Stimulated activated CD8-positive, alpha-beta memory T cell treated with anti-CD3 and anti-CD28 coated beads, Interleukin-7, amount 100 ng/mL, for 48 hours (primary cell): ENCODE measurements at places on chromosomes 6 and 20.

GRCh38 chr6:68633972-68634725, 933 bp upstream of the ADGRB3 start:
- no peak for DNase-seq

DNA sequence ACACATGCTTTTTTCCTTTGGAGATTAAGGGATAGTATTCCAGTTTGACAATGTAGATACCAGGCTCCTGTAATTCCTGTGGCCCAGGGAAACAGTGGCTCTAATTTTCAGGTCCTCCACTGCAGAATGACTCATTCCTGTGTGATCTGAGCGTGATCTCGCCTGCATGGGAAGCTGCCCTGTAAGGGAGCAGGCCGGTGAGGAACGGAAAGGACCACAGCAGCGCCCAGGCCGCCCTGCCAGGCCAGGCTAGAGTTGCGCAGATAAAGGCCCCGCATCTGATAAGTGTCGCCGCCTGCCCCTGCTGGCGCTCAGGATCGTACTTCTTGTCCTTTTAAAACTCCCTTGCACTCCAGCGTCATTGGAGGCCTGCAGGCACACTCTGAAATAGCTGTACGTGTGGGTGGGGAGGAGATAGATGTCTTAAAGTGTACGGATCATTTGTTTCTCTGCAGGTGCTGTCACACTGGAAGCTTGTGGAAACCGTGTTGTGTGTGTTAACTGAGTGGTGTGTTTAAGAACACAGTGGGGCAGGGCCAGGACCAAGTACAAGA, 60.7 kb downstream of the SYNJ2 start:
- DNase-seq, result no peak

GRCh38 chr20:45592574-45593189, 13.6 kb upstream of the WFDC8 start:
- DNase-seq, result no peak

DNA sequence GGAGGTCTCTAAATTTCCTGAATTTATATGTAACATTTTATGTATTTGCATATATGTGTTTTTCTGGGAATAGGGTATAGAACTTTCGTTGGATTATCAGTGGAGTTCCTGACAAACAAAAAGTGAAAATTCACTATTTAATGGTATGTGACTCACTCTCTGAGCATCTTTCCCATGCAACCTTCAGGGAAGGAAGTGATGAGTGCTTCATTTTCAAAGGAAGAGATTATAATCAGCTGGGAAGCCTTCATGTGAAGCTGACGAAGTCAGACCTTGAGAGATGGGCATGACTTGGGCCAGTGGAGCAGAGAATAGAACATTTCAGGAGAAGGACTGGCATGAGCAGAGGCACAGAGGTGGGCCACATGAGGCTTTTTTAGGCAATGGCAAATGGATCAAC, 72.7 kb downstream of the FAXC start:
- no peak for DNase-seq

- DNase-seq, result no peak
These were observed 45.3 kb upstream of the FAM50B start for GRCh38 chr6:3803627-3804468.

- no peak for DNase-seq
These were observed 137.4 kb downstream of the IPCEF1 start for GRCh38 chr6:154219250-154219649.

DNA sequence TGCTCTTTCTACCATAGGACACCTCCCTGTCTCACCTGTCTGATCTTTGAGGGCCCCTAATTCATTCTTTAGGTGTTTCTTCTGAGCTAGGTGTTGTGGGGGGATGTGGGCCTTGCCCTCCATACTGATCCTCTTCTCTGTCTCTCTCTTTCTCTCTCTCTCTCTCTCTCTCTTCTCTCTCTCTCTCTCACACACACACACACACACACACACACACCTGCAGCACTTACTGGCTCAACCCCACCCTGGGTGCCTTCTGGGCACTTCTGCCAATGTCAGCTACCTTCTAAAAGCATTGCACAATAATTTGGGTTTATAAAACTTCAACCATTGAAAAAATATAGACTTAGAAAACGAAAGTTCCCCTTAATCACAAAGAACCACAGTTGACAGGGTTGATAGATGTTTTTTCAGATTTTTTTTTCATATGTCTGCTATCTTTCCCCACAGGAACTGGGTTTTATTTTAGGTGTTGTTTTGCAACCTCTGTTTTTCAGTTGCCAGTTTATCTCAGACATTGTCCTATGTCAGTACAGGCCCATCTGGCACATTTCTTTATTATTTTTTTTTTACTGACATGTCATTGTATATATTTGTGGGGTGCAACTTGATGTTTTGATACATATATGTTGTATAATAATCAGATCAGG, 28.1 kb downstream of the PKIG start:
- DNase-seq, result no peak

DNA sequence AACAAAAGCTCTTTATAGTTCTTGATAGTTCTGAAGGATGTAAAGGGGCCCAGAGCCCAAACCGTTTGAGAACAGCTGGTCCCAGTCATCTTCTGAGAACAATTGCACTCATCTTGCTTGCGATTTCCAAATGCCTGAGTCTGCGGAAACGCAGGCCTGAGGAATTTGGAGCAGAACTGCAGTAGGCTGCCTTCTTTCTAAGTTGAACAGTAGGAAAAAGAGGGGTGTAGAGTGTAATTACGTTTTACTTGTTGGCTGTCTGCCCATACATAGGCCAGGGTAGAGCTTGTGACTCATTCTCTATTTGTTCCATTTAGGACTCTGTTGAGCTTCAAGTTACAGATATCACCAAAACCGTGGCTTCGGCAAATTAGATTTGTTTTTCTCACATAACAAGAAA, 42.0 kb upstream of the KIF16B start:
- DNase-seq, result no peak

DNA sequence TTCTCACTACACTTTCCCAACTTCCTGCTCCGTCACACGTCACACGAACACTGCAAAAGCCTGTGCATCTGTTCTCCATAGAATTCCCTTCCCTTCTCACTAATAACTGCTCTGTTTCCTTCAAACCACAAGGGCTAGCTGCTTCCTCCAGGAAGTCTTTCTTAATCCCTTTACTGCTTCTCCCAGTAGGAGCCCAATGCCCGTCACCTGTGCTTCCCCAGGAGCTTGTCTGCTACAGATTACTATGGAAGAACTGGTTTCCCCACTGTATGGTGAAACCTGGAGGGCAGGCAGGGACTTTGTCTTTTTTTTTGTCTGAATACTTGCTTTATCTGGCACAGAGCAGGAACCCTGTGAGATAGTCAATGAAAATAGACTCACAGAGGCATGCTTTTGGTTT, 444.7 kb upstream of the MAP3K7 start:
- no peak for DNase-seq

- DNase-seq, result no peak
These were observed 64.4 kb downstream of the PREX1 start for GRCh38 chr20:48763216-48763914.

GRCh38 chr6:54860739-54861138, 14.2 kb downstream of the FAM83B start:
- DNase-seq, result no peak

- no peak for DNase-seq
These were observed 31.9 kb upstream of the THEMIS start for GRCh38 chr6:127932708-127933107.

GRCh38 chr6:53581856-53582255, 37.0 kb upstream of the GCLC start:
- DNase-seq, result no peak

GRCh38 chr6:63799313-63799712, 163.7 kb downstream of the PHF3 start:
- DNase-seq, result no peak

DNA sequence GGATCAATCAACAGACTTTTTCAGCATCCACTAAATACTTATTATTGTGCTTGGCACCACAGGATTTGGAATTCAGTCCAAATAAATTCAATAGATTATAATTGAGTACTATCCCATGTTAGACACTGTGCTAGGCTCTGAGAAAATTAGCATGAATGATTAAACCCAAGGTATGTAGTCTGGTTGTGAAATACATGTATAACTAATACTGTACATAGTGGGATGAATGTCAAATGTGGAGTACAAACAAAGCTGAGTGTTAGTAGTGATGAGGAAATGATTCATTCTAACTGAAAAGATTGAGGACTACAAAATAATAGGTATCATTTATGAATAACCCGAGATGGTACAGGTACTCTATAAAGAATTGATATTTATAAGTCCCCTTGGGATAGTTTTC, 111.9 kb upstream of the FLRT3 start:
- no peak for DNase-seq

DNA sequence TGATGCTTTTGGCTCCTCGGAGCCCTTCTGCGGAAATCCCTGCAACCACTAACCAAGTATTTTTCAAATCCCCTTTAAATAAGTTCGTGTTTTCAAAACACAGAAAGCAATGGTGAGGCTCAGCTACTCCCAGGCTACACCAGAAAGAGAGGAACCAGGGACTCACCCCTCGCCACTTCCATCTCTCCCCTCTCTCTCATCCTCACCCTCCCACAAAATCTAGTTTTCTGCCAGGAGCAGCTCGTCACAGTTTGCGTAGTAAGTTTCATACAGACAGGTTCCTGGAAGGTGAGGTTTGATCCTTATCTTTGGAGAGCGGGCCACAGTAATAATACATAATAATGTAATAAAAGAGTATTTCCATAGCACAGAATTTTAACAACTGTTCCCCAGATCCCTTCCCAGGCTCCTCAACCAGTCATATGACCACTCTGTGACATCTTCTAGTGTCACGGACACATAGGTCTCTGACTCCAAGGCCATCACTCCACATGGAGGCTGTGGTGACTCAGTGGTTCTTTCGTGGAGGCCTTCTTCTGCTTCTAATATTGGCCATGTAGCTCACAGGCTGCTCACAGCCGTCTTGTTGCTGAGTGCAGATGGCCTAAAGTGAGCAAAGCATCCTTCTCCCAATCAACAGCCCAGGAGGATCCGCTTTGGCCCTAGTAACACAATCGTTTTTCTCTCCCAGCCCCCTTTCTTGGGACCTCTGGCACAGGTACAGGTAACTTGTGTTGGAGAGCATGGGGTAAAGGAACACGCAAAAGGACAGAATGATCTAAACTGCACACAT, 295.7 kb downstream of the CDC5L start:
- DNase-seq, result no peak

- DNase-seq, result no peak
These were observed 194.4 kb upstream of the TAB2 start for GRCh38 chr6:149122850-149123821.

DNA sequence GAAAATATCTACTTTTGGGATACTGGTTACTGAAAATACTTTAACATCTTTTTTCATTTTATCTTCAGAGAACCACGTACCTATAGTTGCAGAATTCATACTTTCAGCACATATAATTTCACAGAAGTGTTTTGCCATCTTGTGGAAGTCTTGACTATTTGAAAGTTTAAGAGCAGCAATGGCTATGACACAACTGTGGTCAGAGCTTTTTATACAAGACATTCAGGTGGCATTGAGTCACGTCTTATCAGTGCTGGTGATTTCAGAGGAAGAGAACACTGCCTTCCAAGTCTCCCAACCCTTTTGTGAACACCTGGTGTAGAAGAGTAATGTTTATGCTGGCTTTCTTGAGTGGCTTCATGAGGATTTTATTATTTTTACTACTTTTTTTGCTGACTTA, 171.6 kb downstream of the ARID1B start:
- no peak for DNase-seq
